Pancreas (tissue), 10 donors: ENCODE measurements at places on chromosomes 6 and 20. TPM values are rescaled to one million over a fixed set of nuclear protein-coding genes. Genes with fewer than 3 reads are reported as not detected.

The SLC17A4 gene
- total RNA-seq = 9.8 TPM

The BCAS1 gene
- 0.84 TPM for total RNA-seq

The RPRD1B gene
- 13.2 TPM for total RNA-seq

The CST5 gene
- not detected for total RNA-seq

The LSM2 gene
- 11.0 TPM for total RNA-seq

The ID4 gene
- 14.5 TPM for total RNA-seq

The TDP2 gene
- 18.0 TPM for total RNA-seq

The TRIM40 gene
- not detected for total RNA-seq

The RUNX2 gene
- total RNA-seq = 0.47 TPM

The GPR6 gene
- 0.12 TPM for total RNA-seq

DNA sequence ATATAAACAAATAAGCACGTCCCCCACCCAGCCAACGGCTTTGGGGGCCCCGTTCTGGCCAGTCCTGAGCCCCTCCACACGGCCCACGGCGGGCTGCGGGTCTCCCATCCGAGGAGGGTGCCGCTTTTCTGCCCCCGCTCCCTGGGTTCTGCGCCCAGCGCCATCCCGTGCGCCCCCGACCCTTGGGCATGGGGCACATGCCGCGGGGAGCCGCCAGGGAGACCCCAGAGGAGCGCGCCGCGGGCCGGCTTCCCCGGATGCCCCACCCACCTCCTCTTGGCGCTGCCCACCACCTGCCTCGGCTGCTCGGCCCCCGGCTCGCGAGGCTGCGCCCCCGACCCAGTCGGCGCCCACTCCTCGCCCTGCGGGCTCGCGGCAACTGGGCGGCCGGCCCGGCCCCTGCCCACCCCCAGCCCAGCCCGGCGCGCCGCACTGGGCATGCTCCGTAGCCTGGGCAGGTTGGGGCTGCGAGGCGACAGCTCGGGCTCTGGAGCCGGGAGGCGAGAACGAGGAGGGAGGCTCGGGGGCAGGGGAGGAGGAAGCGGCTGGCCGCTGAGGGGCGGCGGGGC, 570 bp upstream of the PLCB4 start:
- H3K27me3 ChIP-seq = no peaks in the 10 kb centered on the region
- H3K27ac ChIP-seq = peak overlapping the region; percentile 28
- peak; percentile 38 for DNase-seq
- peak overlapping the region; percentile 66 for H3K4me3 ChIP-seq

DNA sequence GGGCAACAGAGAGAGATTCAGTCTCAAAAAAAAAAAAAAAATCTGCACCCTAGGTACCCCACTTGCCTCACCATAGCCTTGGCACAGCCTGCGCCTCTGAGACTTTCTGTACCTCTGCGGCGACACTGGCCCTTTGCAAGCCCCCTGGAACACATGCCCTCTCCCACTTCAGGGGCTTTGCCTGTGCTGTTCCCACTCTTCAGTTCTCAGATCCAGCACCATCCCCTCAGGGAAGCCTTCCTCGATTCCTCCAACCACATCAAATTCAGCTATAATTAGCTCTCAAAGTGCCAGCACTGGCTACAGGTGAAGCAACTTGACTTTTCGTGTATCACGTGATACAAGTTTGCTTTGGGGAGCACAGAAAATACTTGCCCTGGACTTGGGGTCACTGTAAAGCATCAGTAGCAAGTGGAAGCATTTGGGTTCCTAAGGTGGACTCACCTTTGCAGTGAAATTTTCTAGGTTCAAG, 2.1 kb upstream of the UBE2V1 start:
- no peak overlapping the region for H3K4me3 ChIP-seq
- H3K4me1 ChIP-seq = peaks cover 15% of the 10 kb centered on the region
- H3K36me3 ChIP-seq = no peaks in the 10 kb centered on the region
- no peaks in the 10 kb centered on the region for H3K27me3 ChIP-seq

GRCh38 chr6:39892490-39893129, 41.7 kb downstream of the MOCS1 start:
- no peaks in the 10 kb centered on the region for H3K36me3 ChIP-seq
- no peak overlapping the region for H3K4me3 ChIP-seq
- DNase-seq = peak; percentile 45
- H3K27ac ChIP-seq = no peak overlapping the region
- H3K4me1 ChIP-seq = no peaks in the 10 kb centered on the region
- H3K27me3 ChIP-seq = no peaks in the 10 kb centered on the region

- no peaks in the 10 kb centered on the region for H3K27me3 ChIP-seq
- H3K36me3 ChIP-seq = no peaks in the 10 kb centered on the region
- H3K4me1 ChIP-seq = no peaks in the 10 kb centered on the region
- DNase-seq = peak; percentile 92
Observed at GRCh38 chr6:4358414-4359107, 223.2 kb upstream of the ECI2 start.

DNA sequence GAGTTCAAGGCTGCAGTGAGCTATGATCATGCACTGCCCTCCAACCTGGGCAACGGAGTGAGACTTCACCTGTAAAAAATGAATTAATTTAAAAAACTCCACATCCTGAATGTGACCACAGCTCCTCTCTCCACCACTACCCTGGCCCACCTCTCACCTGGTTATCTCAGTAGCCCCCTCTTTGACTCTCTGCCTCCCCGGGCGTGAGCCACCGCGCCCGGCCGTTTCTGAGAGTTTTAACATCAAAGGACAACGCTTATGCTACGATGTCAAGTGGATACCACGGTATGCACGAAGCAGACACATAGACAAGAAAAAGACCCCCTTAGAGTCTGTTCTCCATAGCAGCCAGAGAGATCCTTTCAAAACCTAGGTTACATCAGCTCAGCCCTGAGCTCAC, 48.7 kb downstream of the FGD2 start:
- no peaks in the 10 kb centered on the region for H3K27me3 ChIP-seq
- no peak overlapping the region for H3K27ac ChIP-seq
- H3K36me3 ChIP-seq = no peaks in the 10 kb centered on the region
- peak; percentile 21 for DNase-seq
- no peak overlapping the region for H3K4me3 ChIP-seq

DNA sequence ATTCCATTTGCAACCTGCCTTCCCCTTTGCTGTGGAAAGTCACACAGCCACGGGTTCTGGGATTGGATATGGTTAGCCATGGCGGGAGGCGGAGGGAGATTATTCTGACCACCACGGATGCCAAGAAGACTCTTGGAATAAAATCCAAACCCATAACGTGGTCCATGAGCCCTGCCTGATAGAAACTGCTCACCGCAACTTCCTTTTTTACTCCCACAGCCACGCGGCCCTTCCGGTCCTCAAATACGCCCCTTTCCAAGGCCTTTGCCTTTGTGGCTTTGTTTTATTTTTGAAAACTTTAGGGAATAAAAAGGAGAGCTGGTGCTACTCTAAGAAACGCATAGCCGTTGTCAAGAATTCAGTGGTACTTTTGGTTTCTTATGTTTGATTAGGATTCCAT, 602.5 kb upstream of the CDH4 start:
- H3K4me1 ChIP-seq = no peaks in the 10 kb centered on the region
- no peak for DNase-seq
- no peak overlapping the region for H3K4me3 ChIP-seq
- H3K36me3 ChIP-seq = no peaks in the 10 kb centered on the region
- H3K27ac ChIP-seq = no peak overlapping the region
- no peaks in the 10 kb centered on the region for H3K27me3 ChIP-seq

- no peaks in the 10 kb centered on the region for H3K36me3 ChIP-seq
- H3K27ac ChIP-seq = no peak overlapping the region
- DNase-seq = no peak
- no peak overlapping the region for H3K4me3 ChIP-seq
- H3K27me3 ChIP-seq = no peaks in the 10 kb centered on the region
- peaks cover 24% of the 10 kb centered on the region for H3K4me1 ChIP-seq
Observed at GRCh38 chr20:50911716-50912115, 19.5 kb downstream of the ADNP start.

DNA sequence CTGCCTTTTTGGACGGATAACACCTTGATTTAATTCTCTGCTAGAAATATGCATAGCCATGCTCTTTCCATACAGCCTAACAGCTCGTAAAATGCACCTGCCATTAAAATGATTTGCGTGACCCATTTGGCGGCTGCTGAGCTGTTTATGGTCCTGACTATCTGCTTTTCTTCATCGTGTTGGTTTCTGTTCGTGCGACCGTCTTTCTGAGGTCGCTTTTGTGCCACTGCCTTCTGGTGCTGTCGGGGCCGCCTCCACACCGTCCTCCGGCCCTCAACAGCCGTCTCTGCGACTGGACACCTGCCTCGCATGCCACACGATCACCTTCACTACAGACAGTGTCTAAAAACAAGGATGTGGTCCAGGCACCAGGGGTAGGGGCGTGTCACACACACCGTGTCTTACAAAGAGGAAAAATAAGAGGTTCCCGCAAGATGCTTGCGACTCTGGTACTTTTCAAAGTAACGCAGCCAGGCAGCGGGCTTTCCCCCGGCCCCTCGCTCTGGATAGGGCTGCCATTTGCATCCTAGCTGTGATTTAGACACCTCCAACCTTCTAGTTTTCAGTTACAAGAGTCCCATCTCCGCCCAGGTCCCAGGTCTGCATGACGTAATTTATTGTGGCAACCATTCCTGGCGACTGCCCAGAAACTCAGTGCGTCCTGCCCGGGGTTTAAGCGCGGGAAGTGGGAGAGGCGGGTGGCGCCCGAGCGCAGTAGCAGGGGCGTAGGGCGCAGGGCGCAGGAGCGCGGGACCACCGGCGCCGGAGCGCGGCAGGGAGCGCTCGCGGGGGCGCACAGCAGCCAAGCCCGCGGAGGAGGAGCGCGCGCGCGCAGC, at the start of gene STMND1:
TSS of gene STMND1 (plus strand) at position 629 of the 836 bp plus-strand sequence. CDS start 208 bp downstream, outside the sequence.
- DNase-seq = peak; percentile 80
- peaks cover 20% of the 10 kb centered on the region for H3K4me1 ChIP-seq
- H3K27ac ChIP-seq = peak within 1 kb of the TSS; percentile 85
- H3K36me3 ChIP-seq = no peaks in the 10 kb centered on the region
- peak within 1 kb of the TSS; percentile 68 for H3K4me3 ChIP-seq

DNA sequence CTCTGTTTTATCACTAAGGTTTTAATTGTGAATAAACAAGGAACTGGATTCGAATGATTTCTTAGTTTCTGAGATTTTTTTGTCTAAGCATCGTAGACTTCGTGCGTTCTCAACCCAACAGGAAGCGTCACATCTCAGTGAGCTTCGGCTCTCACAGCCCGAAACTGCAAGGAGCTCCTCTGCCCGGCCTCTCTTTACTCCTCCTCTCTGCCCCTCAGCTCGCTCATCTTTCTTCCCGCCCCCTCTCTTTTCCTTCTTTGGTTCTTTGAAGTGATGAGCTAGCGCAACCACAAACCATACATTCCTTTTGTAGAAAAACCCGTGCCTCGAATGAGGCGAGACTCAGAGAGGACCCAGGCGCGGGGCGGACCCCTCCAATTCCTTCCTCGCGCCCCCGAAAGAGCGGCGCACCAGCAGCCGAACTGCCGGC, 480 bp upstream of the NT5E start:
- DNase-seq = no peak
- H3K27ac ChIP-seq = peak overlapping the region; percentile 41
- peaks cover 5% of the 10 kb centered on the region for H3K4me1 ChIP-seq
- H3K36me3 ChIP-seq = no peaks in the 10 kb centered on the region
- H3K4me3 ChIP-seq = peak overlapping the region; percentile 31

- no peak overlapping the region for H3K4me3 ChIP-seq
- no peak for DNase-seq
- H3K27me3 ChIP-seq = no peaks in the 10 kb centered on the region
- H3K36me3 ChIP-seq = no peaks in the 10 kb centered on the region
- H3K27ac ChIP-seq = no peak overlapping the region
Observed at GRCh38 chr6:169604076-169604475, 97.8 kb downstream of the WDR27 start.

DNA sequence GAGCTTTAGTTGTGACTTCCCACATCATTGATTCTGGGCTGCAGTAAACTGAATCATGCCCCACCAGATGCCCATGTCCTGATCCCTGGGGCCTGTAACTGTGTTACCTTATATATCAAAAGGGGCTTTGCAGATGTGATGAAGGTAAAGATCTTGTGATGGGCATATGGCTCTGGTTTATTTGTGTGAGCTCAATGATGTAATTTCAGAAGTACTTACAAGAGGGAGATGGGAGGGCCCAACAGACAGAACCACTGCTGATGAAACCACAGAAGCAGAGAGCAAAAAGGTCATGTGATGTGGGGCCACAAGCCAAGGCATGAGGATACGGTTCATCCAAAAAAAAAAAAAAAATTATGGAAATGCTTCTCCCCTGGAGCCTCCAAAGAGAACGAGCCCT, 118.7 kb downstream of the TOX2 start:
- no peaks in the 10 kb centered on the region for H3K27me3 ChIP-seq
- no peaks in the 10 kb centered on the region for H3K4me1 ChIP-seq
- H3K36me3 ChIP-seq = no peaks in the 10 kb centered on the region
- no peak for DNase-seq

GRCh38 chr6:35392111-35392702, 49.8 kb downstream of the PPARD start:
- peak; percentile 80 for DNase-seq
- peak overlapping the region; percentile 39 for H3K27ac ChIP-seq
- H3K4me1 ChIP-seq = peaks cover 26% of the 10 kb centered on the region
- no peaks in the 10 kb centered on the region for H3K27me3 ChIP-seq
- no peak overlapping the region for H3K4me3 ChIP-seq
- no peaks in the 10 kb centered on the region for H3K36me3 ChIP-seq

- peak; percentile 45 for DNase-seq
- H3K27me3 ChIP-seq = no peaks in the 10 kb centered on the region
- no peak overlapping the region for H3K4me3 ChIP-seq
- peak overlapping the region; percentile 71 for H3K27ac ChIP-seq
Observed at GRCh38 chr6:43698584-43699349, 11.2 kb upstream of the MRPS18A start.

DNA sequence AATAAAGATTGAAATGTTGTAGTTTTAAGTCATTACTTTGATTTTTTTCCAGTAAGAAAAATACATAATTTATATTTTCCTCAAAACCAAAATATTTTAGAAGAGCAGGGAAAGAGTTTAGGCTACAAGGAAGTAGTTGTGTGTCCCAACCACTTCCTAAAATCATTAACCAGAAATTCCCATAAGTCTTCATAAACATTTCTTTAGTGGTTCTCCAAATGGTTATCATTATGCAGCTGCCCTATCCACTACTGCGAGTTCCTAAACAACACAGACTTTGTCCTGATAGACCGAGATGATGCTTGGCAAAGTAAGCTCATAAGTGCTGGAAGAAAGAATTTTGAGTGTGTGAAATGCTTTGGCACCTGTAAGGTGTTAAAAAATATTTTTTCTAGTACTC, 93.6 kb downstream of the ARMC2 start:
- no peak overlapping the region for H3K4me3 ChIP-seq
- no peak for DNase-seq

- no peak overlapping the region for H3K27ac ChIP-seq
- no peaks in the 10 kb centered on the region for H3K36me3 ChIP-seq
- H3K27me3 ChIP-seq = no peaks in the 10 kb centered on the region
Observed at GRCh38 chr20:20342066-20342465, 25.8 kb upstream of the INSM1 start.

GRCh38 chr20:45781391-45781931, 10.2 kb downstream of the WFDC3 start:
- H3K27ac ChIP-seq = no peak overlapping the region
- no peak for DNase-seq
- no peaks in the 10 kb centered on the region for H3K27me3 ChIP-seq

GRCh38 chr6:44176762-44177509, 18.3 kb downstream of the CAPN11 start:
- no peaks in the 10 kb centered on the region for H3K27me3 ChIP-seq
- H3K36me3 ChIP-seq = no peaks in the 10 kb centered on the region
- H3K4me1 ChIP-seq = no peaks in the 10 kb centered on the region
- no peak overlapping the region for H3K4me3 ChIP-seq
- no peak overlapping the region for H3K27ac ChIP-seq
